AG04450 (cell line): ENCODE measurements at places on chromosomes 3 and 15. TPM values are rescaled to one million over a fixed set of nuclear protein-coding genes. Genes with fewer than 3 reads are reported as not detected.

DNA sequence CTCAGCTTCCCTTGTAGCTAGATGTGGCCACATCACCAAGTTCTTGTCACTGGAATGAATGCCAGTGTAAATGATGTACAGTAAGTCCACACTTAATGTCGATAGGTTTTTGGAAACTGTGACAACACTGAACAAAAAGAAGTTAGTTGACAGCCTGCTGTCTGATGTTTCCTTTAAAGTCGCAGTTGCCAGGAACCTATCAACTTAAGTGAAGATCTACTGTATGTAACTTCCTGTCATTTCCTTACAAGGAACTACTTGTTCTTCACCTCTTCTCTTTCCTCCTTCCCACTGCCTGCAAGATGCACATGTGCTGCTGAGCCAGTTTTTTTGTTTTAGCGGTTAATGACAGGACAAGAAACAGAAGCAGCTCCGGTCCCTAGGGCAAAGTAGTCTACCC is 44.6 kb downstream of the HDGFL3 start:
- DNase-seq = no peak

DNA sequence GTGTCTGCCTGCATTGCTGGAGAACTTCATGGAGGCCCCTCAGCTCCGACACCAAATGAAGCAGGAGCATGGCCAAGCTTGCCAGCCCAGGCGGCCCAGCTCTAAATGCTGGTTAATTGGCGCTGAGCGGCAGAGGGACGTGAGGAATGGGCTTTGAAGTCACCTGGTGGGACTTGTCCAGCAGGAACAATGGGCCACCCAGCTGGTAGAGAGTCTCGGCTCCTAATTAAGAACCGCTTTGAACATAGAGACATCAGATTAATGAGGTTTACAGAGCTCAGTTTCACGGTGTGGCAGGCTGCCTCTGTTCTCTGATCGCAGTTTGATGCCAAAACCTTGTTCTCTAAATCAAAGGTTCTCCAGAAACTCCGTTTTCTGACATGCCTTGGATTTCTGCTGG is 77.5 kb upstream of the LINGO1 start:
- DNase-seq = no peak

Gene THPO
- 0.06 TPM in 1 of 2 replicates, not detected in the other for polyA plus RNA-seq

Gene SLC24A5
- 0.05 TPM in 1 of 2 replicates, not detected in the other for polyA plus RNA-seq

DNA sequence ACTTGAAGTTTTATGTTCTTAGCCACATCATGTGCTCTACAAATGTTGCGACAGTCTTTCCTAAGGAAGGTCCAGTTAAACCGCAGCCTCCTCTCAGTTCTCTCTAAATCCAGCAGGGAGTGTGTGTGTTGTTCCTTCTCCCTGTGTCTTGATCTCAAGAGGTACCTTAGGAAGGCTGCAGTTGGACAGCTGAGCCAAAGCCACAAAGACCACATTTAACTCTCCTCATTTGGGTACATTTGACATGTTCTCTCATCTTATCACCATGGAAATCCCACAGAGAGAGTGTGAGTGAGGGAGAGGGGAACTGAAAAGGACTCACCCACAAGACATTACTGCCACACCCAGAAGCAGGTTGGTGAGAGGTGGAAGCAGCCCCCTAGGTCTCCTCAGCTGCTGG is 79.5 kb downstream of the CD200R1L start:
- DNase-seq = no peak

GRCh38 chr3:31420311-31420710 is 112.4 kb upstream of the STT3B start:
- no peak for DNase-seq

GRCh38 chr3:56702490-56703315 is 19.6 kb upstream of the TASOR start:
- peak; percentile 46 for DNase-seq

Gene GOLGA8S
- polyA plus RNA-seq = 0.02 and 0.04 TPM in 2 replicates

GRCh38 chr3:63753567-63753966 is 65.5 kb upstream of the C3orf49 start:
- DNase-seq = no peak

Gene DCUN1D1
- 34.8 and 36.1 TPM in 2 replicates for polyA plus RNA-seq

- DNase-seq = no peak
Observed at GRCh38 chr3:131386429-131387165, 5.0 kb downstream of the NUDT16 start.

Gene CNTN4
- not detected in 2 replicates for polyA plus RNA-seq

DNA sequence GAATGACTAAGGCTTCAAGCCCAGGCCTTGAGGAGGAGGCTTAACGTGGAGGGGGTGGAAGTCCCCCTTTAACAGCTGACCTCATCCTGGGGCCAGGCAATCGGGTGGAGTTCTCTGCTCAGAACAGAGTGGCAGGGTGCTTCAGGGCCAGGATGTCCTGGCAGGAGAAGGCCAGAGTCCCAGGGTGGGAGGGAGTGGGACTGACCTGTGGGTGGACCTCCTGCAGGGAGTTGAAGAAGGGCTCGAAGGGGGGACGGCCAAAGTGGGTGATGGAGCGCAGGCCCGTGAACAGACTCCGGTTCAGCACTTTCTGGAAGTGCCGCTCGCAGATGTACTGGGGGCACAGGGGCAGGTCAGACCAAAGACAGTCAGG is 19.6 kb downstream of the DUOX2 start:
- DNase-seq = no peak

Gene FGF12
- not detected in 2 replicates for polyA plus RNA-seq

- no peak for DNase-seq
Observed at GRCh38 chr3:126661532-126662364, 6.8 kb upstream of the TXNRD3 start.

DNA sequence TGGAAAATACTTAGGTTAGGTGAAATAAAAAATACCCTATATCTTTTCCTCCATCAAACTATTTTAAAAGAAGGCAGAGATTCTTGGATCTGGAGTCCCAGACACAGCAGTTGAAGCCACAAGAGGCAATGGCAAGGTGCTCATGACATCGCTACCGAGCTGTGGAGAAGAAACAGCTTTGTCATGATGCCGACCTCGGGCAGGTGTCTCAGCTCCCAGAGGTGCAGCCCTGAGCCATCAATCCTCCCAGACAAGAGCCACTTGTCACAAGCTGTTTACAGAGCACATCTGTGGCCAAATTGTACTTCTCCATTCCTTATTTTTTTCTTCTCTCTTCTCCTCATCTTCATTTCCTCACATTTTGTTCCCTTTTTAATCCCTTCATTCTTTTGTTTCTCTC is 50.8 kb downstream of the GPR176 start:
- no peak for DNase-seq

Gene NRROS
- polyA plus RNA-seq = 0.10 and 0.11 TPM in 2 replicates

- DNase-seq = peak; percentile 56
Observed at GRCh38 chr15:100627789-100628395, 25.5 kb downstream of the ASB7 start.

DNA sequence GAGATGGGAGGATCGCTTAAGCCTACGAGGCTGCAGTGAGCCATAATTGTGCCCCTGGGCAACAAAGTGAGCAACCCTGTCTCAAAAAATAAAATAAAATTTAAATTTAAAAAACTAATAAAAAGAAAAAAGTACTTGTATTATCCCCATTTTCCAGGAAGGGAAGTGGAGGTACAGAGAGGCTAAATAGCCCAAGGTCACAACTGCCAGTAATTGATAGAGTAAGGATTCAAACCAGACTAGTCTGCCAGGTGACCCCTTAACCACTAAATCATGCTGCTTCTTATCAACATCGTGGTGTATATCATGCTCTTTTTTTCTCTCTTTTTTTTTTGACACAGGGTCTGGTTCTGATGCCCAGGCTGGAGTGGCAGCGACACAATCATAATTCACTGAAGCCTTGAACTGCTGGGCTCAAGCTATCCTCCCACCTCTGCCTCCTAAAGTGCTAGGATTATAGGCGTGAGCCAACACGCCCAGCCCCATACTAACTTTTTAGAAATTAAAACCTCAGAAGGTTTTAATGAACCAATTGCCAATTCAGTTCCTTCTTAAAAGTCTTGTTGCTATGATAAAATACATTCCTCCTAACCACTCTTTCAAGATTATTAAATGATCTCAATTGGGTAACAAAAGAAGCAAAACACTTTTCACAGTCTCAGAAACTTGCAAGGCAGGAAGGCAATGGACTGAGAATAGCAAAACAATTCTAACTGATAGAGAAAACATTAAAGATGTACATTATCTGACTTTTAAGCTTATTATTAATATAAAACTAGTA is 30.5 kb downstream of the HERC1 start:
- DNase-seq = no peak

DNA sequence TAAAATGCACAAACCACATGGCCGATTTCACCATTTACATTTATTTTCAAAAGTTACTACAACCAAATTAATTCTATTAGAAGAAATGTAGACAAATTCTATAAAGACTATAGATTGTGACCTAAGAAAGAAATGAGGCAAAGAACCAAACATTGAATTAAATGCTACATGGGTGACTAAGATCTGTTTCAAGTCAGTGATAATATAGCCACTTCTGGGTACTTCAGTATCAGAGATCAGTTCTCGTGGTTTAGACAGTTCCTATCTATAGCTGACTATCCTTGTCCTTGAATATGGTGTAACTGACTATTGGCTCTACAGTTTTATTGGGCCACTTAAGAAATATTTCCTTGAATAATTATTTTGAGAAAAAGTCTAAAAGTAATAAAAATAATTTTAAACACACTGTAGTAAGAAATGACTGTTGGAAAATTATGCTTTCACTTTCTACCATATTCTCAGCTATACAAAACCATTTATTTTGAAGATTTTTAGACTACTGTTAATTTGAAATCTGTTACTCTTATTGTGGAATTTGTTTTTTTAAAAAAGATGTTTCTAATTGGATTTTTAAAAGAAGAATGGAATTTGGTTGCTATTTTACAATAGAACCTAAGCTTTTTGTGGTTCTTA is 14.1 kb downstream of the KCNMB3 start:
- no peak for DNase-seq

DNA sequence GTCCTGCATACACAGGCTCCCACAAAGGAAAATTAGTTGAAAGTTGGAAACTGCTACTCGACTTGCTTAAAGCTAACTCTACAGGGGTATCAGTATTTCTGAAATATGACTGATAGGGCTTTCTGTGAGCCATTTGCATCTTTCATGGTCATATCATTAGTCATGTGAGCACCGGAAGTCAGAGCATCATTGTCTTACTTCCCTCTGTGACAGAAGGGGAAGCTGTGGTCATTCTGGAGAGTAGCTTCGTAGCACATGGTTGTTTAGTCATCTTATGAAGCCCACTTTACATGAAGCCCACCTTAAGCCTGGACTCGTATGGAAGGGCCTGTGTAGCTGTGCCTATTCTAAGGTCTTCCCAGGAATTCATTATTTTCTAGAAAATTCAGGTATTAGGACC is 69.0 kb downstream of the COL6A5 start:
- DNase-seq = no peak

DNA sequence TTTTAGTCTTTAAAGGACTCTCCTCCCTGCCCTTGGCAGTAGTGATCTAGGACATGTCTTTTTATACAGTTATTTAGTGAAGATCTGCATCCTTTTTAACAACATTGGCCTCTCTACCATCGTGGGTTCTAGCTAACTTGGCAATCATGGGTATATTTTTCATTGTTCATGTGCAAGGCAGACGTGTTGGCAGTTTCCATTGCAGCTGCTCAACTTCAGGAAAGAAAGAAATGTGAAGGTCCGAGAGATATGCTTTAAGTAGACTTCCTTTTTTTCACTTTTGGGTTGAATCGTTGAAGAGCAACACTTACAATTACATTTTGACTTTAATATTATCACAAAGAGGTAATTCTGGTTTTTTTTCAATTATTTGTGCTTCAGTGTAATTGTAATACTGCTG is 172.6 kb downstream of the SATB1 start:
- DNase-seq = no peak

Gene MEIS2
- polyA plus RNA-seq = 31.7 and 33.4 TPM in 2 replicates

DNA sequence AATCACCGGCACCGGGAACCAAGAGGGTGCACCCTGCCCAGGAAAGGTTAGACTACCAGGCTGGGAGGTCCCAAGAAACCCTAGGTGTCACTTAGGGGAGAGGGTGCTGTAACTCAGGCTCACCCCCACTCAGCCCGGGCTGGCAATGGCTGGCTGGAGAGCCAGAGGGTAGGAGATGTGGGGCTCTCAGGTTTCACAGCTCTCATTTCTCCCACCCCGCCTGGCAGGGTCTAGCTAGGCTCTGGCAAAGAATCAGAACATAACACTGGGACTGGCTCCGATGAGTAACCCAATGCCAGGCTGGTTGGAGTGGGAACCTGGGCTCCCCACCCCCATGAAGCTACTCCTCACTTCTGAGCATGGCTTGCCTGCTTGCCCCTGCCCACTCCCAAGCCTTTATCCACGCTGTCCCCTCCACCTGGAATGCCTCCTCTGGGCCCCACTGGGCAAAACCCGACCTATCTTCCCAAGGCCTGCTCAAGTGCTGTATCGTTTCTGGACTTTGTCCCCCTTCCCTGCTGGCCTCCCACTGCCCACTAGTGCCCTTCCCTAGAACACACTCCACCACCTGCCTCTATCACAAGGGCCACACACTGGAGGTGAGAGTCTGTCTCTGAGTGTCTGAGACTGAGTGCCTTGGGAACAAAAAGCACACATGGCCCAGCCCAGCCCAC is 2.0 kb downstream of the CIB2 start:
- no peak for DNase-seq
